ENCODE measurements at places on chromosomes 6 and 20. TPM values are rescaled to one million over a fixed set of nuclear protein-coding genes. Genes with fewer than 3 reads are reported as not detected.

Gene SLC24A3
- total RNA-seq = not detected

Gene BPIFA1
- not detected for total RNA-seq

Gene KHDC1
- 0.71 TPM for total RNA-seq

Gene LINC00237
- not detected for total RNA-seq

Gene ULBP3
- not detected for total RNA-seq

Gene PCNA
- total RNA-seq = 33.0 TPM

Gene NRM
- total RNA-seq = 3.8 TPM

Gene SMLR1
- not detected for total RNA-seq

Gene PAK5
- total RNA-seq = not detected

Gene HLA-G
- total RNA-seq = 2.9 TPM

Gene GSTA2
- not detected for total RNA-seq

Gene HSPA1L
- total RNA-seq = 1.8 TPM

Gene RHAG
- total RNA-seq = not detected

DNA sequence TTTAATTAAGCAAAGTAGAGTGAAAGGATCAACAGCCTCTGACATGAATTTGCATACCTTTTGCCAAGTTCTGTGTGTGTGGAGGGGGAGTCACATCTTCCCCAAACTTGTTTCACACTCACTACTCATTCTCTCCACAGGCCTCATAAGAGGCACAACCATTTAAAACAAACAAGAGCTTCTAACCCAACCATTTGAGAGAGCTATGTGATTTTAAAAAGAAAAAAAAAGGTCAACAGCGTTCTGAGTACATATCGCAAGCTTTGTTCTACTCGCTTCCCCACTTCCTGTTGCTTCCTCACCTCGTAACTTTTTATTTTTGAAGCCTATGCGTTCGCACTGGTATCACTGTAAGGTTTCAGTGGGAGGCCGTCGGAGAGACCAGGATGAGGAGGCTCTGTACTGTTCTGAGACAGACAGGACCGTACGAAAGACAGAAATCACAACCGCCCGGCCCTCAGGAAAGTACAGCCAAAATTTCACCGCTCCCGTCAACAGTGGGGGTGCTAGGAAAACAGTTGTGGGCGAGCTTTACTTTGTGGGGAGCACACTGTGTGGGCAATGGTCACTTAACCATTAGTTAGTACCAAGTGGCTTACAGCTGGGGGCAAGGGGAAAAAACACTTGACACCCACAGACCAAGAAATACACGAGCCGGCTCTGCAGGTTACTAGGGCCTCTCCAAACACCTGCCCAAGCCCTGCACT lies 61.3 kb downstream of the TRERF1 start:
- peak overlapping the region; percentile 35 for H3K4me3 ChIP-seq
- H3K36me3 ChIP-seq = no peaks in the 10 kb centered on the region
- peak overlapping the region; percentile 89 for H3K27ac ChIP-seq

DNA sequence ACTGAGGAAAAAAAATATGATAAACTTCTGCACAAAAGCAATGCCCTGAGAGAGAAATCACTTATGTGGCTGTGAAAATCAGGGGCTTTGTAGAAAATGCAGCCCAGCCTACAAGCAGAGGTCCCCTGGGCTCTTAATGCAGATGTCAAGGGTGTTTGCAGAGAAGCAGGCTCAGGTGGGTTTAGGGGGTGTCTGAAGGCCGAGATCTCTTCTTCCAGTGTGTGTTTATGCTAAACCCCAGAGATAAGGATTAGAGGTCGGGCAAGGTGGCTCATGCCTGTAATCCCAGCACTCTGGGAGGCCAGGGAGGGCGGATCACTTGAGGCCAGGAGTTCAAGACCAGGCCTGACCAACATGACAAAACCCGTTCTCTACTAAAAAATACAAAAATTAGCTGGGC lies 78.5 kb downstream of the TMEM242 start:
- H3K4me1 ChIP-seq = peaks cover 11% of the 10 kb centered on the region
- no peaks in the 10 kb centered on the region for H3K36me3 ChIP-seq
- DNase-seq = no peak
- H3K4me3 ChIP-seq = no peak overlapping the region
- no peak overlapping the region for H3K27ac ChIP-seq
- H3K27me3 ChIP-seq = peaks cover 3% of the 10 kb centered on the region

DNA sequence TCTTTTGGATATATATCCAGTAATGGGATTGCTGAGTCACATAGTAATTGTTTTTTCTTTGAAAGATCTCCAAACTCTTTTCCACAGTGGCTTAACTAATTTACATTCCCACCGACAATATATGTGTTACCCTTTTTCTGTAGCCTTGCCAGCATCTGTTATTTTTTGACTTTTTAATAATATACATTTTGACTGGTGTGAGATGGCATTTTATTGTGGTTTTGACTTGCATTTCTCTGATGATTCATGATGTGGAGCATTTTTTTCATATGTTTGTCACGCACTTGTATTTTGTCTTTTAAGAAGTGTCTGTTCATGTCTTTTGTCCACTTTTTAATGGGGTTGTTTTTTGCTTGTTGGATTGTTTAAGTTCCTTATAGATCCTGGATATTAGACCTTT lies 58.9 kb upstream of the OPRM1 start:
- H3K27ac ChIP-seq = no peak overlapping the region
- no peaks in the 10 kb centered on the region for H3K27me3 ChIP-seq
- H3K4me1 ChIP-seq = peaks cover 2% of the 10 kb centered on the region
- DNase-seq = no peak

DNA sequence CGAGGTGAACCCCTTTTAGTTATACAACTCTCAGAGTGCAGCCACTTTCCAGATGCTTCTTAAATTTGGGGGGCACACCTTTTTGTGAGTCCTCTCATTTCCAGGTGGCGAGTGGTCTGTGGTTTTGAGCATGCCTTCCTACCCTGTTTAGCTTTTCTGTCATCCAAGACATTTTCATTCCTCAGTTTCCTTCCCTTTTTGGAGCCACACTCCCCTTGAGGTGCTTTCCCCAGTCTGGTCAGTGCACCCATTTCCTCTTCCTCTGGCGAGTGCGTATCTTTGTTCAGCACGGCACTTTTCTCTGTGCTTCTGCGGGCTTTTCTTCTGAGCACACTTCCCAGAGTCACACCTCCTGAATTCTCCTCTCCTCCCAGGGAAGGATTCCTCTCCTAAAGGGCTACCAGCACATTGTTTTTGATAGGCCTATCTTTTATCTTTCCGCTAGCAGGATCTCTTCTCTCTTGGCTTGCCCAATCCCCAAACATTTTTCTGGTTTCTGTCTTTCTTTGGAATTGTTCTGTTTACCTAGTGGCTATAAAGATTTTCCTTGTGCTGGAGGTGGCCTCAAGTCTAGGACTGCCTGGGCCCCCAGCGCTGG lies 1.4 kb downstream of the PHF20 start:
- peaks cover 18% of the 10 kb centered on the region for H3K36me3 ChIP-seq
- H3K27ac ChIP-seq = peak overlapping the region; percentile 96
- no peaks in the 10 kb centered on the region for H3K27me3 ChIP-seq
- peak; percentile 17 for DNase-seq
- H3K4me1 ChIP-seq = peaks cover 79% of the 10 kb centered on the region

GRCh38 chr6:101630941-101631340 lies 237.4 kb downstream of the GRIK2 start:
- no peak for DNase-seq
- H3K36me3 ChIP-seq = no peaks in the 10 kb centered on the region
- no peaks in the 10 kb centered on the region for H3K27me3 ChIP-seq
- no peak overlapping the region for H3K4me3 ChIP-seq

- H3K4me1 ChIP-seq = peaks cover 11% of the 10 kb centered on the region
- no peak overlapping the region for H3K27ac ChIP-seq
- DNase-seq = no peak
- no peak overlapping the region for H3K4me3 ChIP-seq
Observed at GRCh38 chr6:5279891-5280338, 18.6 kb downstream of the FARS2 start.

DNA sequence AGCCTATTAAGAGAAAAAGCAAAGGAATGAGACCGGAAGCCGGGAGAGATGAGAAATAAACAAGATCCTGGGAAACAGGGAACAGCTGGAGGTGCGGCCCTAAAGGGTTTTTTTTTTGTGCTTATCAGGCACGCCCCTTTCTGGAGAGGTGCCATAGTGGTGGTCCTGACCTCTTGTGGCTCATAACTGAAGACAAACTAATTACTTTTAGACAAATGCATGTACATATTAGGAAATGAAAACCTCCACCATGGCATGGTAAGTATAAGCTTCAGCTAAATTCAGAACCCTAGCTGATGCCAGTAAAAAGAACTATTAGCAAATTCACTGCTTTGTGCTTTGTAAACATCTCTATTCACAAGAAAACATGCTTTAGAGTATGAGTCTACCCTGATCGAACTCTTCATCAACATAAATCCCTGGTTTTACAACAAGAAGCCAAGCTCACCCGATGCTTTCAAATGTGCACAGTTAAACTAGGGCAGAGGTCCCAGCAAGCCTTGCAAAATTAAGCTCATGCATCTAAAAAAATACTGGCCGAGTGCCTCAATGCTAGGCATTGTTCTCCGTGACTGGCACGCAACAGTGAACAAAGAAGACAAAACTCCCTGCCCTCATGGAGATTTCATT lies 96.4 kb upstream of the MRPS10 start:
- H3K4me1 ChIP-seq = peaks cover 30% of the 10 kb centered on the region
- H3K4me3 ChIP-seq = no peak overlapping the region
- no peak overlapping the region for H3K27ac ChIP-seq
- DNase-seq = no peak
- H3K36me3 ChIP-seq = peaks cover 7% of the 10 kb centered on the region

DNA sequence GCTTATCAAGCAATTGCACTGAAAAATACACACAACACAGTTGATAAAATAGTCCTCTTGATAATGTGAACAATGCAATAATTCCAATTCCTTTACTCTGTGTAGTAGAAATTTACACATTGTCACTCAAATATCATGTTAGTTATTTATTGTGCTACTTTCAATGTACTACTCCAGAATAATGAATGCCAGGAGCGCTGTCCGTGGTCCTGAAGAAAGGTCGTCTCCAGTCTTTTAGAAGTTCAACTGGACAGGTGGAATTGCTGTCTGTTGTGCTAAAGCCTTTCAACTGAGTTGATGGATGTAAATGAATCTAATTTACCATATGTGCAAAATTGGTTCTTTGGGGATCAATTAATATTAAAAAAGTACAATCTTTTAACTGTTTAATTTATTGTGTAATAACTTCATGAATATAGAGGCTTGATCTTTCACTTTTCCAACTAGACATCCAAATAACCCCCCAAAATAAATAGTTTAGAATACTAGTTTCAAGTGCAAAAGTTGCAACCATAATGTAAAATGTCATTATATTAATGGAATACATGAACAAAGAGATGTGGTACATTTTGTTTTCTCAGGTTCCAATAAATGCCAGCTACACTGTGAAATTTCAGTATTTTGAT lies 3.2 kb downstream of the GRIK2 start:
- no peak overlapping the region for H3K4me3 ChIP-seq
- H3K27ac ChIP-seq = no peak overlapping the region
- H3K27me3 ChIP-seq = peaks cover 58% of the 10 kb centered on the region
- no peaks in the 10 kb centered on the region for H3K36me3 ChIP-seq

DNA sequence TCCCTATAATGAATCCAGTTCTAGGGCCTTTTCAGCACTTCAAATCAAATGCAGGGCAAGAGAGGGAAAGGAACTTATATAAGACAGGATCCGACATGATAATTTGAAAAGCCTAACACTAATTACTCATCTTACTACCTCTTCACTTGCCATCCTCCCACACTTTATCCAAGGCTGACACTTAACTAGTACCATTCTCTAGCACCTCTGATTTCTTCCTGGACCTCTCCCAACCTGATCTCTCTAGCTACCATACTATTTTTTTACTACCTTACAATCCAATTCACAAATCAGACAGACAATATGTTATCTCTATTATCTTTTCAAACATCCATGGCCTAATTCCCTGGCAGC lies 50.4 kb downstream of the BTBD9 start:
- DNase-seq = no peak
- H3K4me1 ChIP-seq = no peaks in the 10 kb centered on the region
- H3K4me3 ChIP-seq = no peak overlapping the region
- peaks cover 34% of the 10 kb centered on the region for H3K36me3 ChIP-seq

Data from CD4-positive, alpha-beta T cell (primary cell).